ENCODE measurements at places on chromosomes 2 and 18.

DNA sequence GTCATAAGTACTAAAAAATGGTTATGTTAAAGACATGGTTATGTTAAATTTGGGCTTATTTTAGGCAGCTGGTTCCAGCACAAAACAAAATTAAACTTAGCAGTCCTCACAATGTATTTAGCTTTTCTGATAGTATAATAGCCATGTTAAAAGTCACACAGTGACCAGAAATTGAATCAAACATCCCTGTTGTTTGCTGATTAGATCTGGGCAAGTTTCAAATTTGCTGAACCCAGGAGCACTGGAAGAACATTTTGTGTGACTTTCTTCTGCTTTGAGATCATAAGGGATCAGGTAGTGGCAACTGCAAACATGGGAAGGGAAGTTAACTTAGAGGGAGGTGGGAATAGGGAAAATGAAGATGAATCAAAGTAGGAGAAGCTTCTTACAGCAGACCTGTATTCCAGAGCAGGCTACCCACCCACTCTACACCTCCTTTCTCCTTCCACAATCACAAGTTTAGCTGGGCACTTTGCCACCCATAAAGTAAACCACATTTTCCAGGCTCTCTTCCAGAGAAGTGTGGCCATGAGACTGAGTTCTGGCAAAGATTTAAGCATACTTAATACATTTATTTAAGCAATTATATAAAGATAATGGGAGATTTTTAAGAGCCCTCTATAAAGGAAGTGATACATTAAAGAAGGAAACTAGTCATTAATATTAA is 616.1 kb upstream of the LRATD1 start:
- DNase-seq, result no peak

GRCh38 chr2:154331784-154332183 is 366.7 kb upstream of the KCNJ3 start:
- DNase-seq, result no peak

DNA sequence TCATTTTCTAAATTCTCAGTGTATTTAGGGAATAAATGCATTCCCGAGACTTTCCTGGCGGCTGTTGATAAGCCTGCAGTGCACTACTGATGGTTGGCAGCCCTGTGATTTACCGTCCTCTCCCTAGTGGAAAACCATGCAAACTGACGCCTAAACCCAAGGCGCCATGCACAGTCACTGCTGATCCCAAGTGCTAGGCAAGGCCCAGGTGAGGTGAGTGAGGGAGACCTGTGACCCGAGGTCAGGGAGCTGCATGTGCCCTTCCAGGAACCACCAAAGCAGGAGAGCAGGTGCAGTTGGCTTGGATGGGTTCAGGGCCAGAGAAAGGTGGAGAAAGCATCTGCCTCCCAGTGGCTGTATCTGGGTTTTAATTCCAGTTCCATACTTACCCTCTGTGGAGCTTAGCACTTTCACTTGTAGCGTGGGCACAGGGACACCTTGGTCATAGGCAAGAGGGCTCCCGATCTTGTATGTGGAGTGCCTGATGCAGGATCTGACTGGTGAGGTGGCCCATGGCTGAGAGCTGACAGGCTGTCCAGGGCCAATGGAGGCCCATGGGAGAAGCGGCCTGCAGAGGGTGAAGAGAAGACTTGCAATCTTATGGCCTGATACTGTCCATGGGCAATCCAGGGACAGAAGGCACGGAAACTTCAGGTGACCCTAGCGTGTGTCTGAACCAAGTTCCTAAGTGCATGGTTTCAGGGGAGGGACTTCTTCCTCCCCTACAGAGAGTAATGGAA is 131.3 kb downstream of the SH3RF3 start:
- no peak for DNase-seq

- DNase-seq, result no peak
Observed at GRCh38 chr2:28768422-28768821, 16.8 kb downstream of the PPP1CB start.

DNA sequence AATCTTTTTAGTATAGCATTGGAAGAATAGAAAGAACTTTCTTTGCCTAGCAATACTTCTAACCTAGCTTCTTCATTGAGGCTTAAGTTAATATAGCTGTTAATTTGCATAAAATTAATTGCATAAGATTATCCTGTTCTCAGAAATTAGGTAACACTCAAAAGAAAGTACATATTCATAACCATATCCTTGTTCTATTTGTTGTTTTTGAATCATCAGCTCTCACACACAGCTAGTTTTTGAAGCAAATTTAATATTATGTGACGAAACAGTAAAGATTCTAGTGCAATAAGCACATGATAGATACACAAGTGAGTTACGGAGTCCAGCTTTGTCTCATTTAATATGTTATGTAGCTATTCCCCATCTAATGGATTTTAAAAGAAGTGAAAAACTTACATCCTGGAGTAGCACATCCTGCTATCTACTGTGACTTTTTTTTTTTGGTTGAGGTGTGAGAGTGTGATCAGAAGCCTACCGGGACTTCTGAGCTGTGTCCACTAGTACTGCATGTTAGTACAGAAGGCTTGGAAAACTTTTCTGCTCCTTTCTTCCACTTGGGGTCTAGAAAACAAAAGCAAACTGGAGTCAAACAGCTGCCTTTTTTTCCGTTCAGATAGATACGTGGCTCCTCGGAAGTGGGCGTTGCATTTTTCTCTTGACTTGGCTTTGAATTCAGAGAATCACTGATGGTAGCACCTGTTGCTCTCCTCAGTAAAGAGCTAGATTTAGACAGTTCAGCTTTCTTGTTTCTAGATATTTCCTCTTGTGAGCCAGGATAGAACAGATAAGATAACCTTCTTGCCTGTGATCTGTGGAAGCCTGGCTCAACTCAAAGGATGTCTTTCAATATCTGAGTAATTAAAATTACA is 27.2 kb downstream of the KDM3A start:
- DNase-seq, result no peak

- no peak for DNase-seq
Observed at GRCh38 chr2:149039213-149039724, 770 bp downstream of the LYPD6B start.

DNA sequence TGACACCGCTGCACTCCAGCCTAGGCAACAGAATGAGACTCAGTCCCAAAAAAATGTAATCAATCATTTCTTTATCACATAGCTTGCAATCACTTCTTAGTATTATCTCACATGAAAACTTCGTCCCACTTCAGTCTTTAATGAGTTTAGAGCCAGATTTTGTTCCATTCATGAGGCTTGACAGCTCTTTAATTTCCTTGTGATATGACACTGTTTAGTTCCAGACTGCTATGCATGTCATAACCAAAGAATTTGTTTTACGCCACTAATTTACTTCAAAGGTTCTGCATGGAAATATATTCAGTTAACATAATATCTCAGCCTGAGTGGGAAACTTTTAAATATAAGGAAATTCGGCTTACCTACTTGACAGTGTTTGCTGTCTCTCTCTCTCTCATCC is 113.1 kb downstream of the ZNF532 start:
- no peak for DNase-seq

DNA sequence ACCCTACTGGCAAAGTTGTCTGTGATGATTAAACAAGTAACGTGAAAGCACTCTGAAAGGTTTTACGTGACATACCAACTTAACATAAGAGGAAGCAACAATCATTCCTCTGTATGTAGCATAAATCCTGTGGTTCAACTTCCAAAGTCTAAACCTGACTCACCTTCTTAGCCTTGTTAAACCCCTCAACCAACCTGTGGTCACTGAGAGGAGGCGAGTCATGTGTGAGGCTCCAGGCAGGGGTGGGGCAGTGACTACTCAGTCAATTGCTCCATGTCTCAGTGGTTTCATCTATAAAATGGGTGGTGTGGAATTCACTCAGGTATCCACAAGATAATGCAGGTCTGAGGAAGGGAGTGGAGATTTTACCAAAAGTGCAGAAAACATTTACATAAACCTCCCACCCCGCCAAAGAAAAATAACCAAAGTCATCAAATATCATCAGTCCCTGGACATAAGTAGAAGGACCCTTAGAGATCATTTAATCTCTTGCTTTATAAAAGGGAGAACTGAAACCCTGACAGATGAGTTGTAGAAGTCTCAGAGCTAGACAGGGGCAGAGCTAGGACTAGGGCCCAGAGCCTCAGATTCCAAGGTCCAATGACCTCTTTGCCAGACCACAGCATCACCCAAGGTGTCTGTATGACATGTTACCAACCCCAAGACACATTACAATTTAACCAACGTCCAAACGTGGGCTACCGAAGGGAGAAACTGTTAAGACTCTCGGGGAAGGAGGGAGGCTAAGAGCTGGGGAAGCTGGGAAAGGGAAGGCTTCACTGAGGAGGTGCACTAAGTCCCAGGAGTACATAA is 3.7 kb upstream of the PCBP1 start:
- DNase-seq, result peak; percentile 66

- peak; percentile 36 for DNase-seq
Observed at GRCh38 chr2:71001981-71002570, 7.4 kb upstream of the TEX261 start.

DNA sequence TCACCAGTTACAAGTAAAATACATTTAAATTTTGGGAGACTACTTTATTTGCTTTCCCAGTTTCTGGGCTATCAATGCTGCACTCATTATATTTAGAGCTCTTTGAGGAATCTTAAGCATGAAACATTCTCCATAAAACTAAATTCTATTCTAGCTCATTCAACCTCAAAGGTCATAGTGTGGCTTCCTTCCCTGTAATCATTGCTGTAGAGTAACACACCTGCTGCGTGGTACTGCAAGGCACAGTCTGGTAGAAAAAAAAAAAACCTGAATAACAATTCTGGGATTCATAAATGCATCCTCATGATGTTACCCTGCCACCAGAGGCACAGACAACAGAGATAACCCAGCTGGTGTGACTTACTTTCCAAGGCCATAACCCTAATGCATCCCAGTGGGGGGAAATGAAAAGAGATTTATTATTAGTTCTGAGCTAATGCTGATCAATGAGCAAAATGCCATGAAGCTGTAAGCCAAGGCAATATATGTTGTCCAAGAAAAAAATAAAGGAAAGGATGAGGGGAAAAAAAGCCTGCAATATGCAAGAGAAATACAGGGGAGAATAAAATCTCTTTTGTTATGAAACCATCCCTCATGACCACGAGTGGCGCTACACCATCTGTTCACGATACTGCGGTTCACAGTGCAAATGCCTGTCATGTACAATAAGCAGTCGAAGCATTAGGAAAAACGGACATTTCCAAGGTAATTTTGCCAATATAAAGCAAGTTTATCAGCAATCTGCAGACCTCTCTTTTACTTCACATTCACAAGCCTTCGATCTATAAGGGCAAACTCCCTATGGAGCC is 1481.6 kb upstream of the PIK3C3 start:
- DNase-seq, result no peak

GRCh38 chr18:59917422-59917821 is 17.6 kb downstream of the PMAIP1 start:
- DNase-seq, result peak; percentile 62

DNA sequence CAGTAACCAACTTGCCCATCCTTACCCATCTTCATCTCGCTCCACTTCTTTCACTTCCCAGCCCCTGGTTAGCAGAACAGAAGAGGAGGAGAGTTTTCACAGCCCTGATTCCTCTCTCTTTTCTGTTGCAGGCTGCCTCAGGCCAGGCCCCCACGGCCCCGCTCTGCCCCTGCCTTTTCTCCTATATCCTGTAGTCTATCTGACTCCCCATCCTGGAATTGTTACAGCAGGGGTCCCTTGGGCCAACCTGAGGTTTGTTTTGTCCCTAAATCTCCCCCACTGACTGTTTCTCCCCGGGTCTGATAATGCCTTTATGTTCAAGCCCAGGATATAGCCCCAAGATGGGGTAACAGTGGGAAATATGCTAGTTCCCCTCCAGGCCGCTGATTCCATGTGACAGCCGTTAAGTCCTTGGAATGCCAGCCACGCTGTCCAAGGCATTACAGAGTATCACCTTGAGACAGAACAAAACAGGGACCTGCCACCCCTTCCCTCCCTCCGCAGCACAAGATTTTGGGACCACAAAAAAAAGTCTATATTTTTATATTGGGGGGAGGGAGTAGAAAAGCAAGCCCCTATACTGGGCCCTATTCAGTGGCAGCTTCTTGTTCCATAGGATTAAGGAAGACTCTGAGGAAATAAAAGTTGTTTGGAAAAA is 1.4 kb downstream of the OST4 start:
- no peak for DNase-seq

- DNase-seq, result no peak
Observed at GRCh38 chr2:115389898-115390565, 947.6 kb downstream of the DPP10 start.

DNA sequence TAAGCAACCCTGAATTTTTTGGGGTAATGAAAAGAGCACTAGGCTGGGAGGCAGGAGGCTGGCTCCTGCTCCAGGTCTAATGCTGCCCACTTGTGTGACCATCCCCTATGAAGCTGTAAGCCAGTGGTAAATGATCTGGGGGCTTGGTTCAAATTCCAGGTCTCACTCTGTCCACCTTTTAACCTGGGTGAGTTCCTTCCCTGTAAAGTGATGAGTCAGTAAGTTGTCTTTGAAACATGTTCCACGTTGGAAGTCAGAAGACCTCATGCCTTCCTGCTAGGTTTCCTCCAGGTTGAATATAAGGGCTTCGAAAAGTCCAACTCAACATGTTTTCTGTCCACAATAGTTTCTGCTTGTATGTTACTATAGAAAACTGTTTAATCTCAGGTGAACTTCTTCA is 160.9 kb upstream of the MYT1L start:
- DNase-seq, result no peak

GRCh38 chr2:158677542-158677941 is 117.6 kb upstream of the DAPL1 start:
- DNase-seq, result no peak

- peak; percentile 7 for DNase-seq
Observed at GRCh38 chr18:29753379-29753778, 1289.2 kb downstream of the DSC3 start.

GRCh38 chr2:144099780-144100377 is 420.0 kb downstream of the ZEB2 start:
- peak; percentile 80 for DNase-seq

- no peak for DNase-seq
Observed at GRCh38 chr2:219560037-219560892, 11.1 kb downstream of the OBSL1 start.

GRCh38 chr2:218839430-218839829 is 7.8 kb upstream of the PRKAG3 start:
- DNase-seq, result no peak

- DNase-seq, result no peak
Observed at GRCh38 chr2:158921599-158922408, 46.6 kb upstream of the TANC1 start.

DNA sequence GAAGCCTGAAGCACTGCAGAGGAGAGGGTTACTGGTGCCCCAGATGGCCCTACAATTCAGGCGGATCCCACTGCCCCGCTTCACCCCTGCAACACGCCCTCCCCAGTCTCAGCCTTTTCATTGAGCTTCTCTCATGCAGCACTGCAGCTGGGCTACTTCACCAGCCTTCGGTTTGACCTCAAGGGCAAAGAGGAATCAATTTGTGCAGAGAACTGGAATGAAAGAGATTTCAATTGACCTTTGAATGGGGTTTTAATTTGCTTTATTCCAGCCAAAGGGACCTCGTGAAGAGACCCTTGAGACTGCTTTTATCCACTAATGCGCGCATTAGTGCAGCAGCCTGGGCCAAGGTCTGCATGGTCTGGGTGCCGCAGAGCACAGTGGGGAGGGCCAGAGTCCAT is 8.8 kb upstream of the POMC start:
- DNase-seq, result no peak

All from RPMI7951 (cell line).